ENCODE measurements at places on chromosomes 5 and 9.
A peak's percentile ranks its signal among the peaks of the same experiment; 100 is the strongest.

DNA sequence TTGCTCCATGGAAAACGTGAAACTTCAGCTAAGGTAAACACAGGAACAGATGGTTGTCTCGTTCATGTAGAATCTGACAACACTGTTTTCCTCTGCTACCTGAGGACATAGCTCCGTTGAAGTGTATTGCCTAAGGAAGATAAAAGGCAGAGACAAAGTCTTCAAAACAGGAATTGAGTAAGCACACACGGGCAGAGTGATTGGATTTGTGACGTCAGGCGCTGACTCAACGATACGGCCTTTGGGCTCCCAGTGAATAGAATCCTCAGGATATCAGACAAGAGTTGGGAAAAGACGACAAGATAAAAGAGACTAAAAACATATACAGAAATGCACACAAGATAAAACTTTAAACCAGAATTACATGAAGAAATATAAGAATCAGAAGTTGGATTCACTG, 787.1 kb upstream of the CTNND2 start:
- DNase-seq, result no peak

- DNase-seq, result peak; percentile 38
Measured at GRCh38 chr5:96517295-96517694, 84.2 kb upstream of the PCSK1 start.

DNA sequence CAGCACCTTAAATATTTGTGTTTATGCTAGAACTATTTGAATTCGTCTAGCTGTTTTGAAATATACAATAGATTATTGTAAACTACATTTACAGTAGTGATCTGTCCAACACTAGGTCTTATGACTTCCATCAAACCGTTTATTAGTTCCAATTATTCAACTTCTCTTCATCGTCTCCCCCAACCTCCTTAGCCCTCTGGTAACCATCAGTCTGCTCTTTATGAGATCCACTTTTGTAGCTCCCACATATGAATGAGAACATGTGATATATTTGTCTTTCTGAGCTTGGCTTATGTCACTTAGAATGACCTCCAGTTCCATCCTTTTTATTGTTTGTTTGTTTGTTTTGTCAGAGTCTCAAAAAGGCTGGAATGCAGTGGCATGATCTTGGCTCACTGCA, 11.8 kb downstream of the DMXL1 start:
- DNase-seq, result no peak

DNA sequence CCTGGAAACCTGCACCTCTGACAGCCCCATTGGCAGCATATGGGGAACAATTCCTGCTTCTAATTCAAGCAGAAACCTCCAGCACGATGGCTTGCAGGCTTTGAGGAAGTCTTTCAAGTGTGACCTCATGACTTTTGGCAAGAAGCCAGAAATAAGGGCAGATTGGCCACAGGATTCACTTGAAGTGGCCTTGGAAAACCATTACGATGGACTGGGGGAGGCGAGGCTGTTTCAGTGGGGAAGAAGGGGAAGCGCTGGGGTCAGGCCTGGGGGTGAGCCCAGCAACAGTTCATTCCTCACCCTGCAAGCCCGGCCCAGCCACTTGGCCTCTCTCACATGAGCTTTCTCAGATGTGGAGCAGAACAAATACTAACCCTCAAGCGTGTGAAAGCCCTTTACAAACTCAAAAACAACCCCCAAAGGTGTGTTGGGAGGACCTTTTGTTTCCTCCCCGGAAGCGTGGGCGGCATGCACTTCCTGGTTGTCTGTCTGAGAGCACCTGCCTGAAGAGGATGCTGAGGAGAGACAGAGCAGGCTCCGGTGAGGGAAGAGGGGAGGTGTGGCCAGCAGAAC, 26.9 kb upstream of the EEIG1 start:
- DNase-seq, result peak; percentile 64

DNA sequence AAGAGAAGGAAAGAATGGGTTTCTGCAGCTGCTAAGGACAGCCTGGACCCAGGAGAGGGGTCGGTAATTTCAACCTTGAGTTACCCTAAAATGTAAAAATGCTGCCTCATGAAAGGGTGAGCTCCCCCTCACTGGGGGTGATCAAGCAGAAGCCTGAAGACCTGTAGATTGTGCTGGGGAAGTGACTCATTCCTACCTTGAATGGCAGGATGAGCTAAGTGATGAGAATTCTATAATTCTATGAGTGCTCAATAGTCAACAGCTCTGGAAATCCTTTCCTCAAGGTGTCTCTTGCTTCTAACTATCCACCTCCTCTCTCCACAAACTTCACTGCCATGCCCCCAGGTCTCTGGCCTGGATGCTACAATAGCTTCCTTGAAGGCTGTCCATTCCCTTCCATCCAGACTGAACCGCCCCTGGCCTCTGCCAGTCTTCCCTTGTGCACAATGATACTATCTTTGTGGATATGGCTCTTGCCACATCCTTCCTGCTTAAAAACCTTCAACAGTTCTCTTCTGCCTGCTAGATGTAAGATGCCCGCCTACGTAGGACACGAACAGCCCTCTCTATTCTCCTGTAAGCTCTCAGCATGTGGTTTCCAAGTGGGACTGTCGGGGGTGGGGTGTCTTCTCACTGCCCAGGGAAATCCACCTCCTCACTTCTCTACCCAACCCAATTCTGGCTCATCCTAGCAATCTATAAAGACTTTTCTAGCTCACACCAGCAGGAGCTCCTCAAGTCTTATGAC, 50.6 kb downstream of the PTPN3 start:
- DNase-seq, result no peak

DNA sequence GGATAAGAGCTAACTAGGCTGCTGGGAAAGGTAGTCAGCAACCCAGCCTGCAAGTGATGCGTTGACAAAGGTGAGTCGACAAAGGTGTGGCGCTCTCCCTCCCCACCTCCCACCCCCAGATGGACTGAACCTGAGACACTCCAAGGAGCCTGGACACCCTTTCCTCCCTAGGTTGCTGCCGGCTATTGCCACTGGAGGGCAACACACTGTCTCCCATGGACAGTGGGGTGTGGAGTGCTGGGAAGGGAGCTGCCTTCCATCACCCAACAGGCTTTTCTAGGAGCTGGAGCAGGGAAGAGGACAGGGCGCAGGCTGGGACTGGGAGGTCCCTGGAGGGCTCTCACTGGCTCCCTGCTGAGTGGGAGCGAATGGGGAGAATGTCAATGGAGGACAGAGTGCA, 75.4 kb upstream of the ARAP3 start:
- no peak for DNase-seq

DNA sequence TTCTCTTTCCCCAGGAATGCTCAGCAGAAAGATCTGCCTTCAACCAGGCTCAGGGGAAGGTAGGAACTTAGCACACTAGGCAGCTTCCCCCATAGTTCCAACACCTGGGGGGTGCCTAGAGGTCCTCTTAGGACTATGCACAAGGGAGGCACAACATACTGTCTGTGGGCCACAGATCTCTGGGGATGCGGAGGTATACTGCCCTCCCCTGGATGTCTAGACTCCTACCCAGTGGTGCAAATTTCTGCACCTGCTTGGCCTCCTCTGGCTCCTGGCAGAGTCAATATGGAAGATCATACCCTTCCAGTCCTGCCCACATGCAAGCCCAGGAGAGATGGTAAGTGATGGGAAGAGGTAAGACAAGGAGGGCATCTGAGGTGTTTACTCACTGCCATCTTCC, 247.5 kb upstream of the DAPK1 start:
- no peak for DNase-seq

- no peak for DNase-seq
Measured at GRCh38 chr9:35619800-35620158, 1.6 kb upstream of the CD72 start.

DNA sequence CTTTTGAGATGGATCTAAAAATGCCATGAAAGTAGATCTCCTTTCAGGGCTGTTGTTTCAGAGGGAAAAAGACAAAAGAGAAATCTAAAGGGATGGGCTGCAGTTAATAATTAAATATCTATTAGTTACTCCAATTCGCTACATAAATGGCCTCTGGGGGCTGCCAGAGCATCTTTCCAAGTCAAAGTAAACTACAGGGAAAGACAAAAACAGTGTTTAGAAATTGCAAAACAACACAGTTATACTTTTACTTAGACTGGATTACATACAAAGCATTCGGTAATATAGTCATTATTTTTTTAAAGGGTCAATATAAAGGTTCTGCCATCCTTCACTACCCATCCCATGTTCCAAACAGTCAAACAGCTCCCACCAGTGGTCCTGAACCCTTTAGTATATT, 853.5 kb upstream of the DMAC1 start:
- peak; percentile 39 for DNase-seq

DNA sequence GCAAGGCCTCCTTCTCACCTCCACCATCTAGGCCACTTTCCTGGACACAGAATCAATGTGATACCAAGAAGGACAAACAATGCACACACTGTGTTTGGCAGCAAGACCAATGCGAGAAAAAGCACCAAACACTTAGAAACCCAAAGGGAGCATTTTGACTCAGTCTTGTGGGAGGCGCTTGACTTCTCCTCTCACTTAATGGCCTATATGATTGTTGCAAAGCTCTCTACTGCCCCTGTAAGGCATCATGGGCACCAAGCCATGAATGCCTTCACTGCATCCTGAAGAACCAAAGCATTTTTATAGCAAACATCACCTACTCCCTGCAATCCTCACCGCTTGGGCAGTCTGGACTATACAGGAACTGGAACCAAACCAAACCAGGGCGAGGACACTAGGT, 57.5 kb downstream of the CDH6 start:
- no peak for DNase-seq

GRCh38 chr5:123455640-123456039, 32.4 kb upstream of the CEP120 start:
- peak; percentile 66 for DNase-seq

DNA sequence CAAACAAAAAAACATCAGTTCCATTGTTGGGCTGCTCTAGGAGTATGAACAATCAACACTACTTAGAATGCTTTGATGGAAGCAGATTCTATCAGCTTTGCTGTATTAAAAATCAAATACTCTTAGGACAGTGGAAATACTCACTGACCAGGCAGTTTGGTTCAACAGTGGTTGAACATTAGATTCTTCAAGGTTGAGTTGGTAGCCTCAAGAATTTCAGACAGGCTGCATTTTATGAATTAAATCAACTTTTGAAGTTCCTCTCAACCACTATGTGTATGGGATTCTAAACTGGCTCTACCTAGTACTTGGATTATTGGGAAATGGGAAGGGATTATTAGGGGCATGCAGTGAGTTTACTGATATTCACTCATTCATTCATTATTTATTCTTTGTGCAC, 35.0 kb downstream of the ACTBL2 start:
- no peak for DNase-seq

- DNase-seq, result no peak
Measured at GRCh38 chr9:105535920-105536668, 21.8 kb upstream of the FKTN start.

- no peak for DNase-seq
Measured at GRCh38 chr9:81886665-81887064, 41.6 kb upstream of the SPATA31D4 start.

DNA sequence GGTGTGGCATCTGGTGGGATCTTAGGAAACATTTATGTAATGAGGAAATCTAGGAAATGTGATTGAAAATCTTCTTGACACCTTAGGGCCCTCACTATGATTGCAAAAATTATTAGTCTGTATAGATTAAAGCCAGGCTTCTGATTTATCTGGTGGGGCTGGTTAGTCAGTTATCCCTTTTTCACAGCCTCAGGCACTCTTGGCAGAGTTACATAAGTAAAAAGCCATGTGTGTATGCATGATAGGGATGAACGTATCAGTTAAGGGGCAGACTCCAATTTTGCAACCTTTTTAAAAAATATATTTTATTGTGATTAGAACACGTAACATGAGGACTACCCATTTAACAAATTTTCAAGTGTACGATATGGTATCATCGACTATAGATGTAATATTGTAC, 30.6 kb upstream of the RAB14 start:
- no peak for DNase-seq

DNA sequence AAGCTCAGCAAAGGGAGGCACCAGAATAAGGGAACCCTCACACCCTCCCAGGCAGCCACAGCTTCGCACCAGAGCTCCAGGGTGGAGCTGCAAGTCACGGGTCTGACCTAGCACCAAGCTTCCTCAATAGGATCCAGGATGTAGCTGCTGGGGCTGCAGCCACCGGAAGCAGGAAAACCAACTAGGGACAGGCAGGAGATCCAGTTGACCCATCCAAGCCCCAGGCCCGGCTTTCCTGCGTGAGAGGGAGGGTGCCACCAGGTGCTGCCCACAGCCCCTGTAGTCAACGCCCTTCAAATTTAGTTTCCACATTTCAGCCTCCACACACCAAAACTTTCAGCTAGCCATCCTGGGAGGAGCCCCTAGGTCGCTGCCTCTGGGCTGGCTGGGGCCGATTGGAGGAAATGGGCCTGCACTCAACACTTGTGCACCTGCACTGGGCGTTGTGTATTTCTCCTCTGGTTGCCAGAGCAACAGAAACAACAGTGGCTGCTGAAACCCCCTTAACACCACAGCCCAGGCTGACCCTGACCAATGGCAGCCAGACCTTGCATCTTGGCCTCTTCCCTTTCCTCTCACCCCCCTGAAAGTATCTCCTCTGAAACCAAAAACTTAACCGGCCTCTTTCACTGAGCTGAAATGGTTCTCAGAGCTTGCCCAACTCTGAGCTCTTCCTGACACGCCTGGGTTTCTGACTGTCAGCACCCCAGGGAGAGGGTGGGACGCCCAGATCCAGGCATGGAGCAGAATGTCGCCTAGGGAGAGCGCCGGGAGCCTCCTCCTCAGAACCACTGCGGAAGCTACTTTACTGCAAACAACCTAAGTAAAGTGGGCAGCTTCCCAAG, 226.5 kb upstream of the MAP3K1 start:
- peak; percentile 69 for DNase-seq

- DNase-seq, result peak; percentile 66
Measured at GRCh38 chr9:81999806-82000205, 11.2 kb downstream of the SPATA31D1 start.

GRCh38 chr5:54693936-54694657, 176.5 kb downstream of the SNX18 start:
- peak; percentile 28 for DNase-seq

DNA sequence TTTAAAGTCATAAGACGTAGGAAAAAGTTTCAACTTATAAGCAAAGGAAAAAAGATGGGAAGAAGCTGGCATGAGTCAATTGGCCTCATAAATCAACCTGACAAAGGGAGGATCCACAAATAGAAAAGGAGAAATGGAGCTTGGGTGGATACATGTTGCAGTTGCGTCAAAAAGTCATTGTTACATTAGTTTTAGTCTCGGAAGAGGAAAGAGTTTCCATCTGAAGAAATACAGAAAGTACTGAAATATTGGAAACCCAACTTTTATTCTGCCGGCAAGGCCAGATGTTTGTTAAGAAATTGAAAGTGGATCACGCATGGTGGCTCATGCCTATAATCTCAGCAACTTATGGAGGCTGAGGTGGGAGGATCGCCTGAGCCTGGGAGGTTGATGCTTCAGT, 11.3 kb upstream of the TIMD4 start:
- DNase-seq, result no peak

DNA sequence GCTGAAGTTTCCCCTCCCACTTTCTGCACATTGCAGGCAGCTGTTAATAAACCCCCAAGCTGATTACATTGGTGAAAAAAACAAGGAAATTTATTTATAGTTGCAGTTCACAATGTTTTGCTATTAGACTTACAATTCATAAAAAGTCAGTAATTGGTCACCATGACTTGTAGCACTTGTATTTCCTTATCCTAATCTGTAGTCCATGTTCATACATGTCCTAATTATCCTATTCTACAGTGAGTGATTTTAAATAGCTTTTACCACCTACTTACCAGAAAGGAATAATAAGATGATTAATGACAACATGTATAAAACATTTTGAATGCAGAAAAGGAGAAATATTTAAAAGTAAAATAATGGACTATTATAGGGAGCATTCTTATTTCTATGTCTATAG, 760.0 kb upstream of the RIOK2 start:
- no peak for DNase-seq

- peak; percentile 25 for DNase-seq
Measured at GRCh38 chr9:35538361-35539234, 48.7 kb downstream of the RUSC2 start.

Measured in NCI-H69 (cell line).